ENCODE measurements at places on chromosomes 6 and 20.

DNA sequence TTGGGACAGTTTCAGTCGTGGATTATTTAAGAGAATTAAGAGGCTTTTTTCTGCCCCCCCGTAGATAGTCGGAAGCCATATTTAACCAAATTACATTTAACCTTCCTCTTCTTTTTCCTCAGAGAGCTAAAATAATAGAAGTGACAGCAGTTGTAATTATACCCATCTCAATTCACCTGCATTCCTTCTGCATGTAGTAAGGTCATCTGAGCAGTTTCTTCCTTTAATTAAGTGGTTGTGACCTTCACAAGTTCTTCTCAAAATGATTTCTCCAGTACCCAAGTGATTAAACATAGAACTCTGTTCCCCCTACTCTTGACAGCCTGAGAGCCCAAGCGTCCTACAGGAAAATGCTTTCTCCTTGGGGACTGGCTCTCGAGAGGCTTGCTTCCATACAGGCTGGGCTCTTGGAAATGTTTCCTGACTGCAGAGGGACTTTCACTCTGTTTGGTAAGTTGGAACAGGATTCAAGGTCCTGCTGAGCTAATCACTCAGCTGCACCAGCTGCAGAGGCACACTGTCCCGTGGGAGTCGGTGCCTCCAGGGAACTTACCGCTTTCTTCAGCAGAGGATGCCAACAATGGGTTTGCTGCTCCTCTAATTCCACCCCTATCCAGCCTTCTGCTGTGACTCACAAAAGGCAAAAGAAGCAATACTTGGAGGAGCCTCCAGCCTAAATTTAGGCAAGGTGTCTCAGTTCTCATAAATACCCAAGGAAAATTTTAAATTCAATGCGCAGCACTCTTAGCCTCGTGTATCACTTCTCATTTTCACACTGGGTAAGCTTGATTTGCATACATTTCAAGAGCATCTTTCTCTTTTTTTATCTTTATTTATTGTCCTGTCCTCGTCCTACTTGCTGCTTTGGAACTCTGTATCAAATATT, 414.9 kb downstream of the KIF16B start:
- DNase-seq, result no peak

GRCh38 chr20:8808202-8808535, 260.7 kb upstream of the PLCB4 start:
- no peak for DNase-seq

GRCh38 chr6:47179286-47179685, 130.4 kb downstream of the TNFRSF21 start:
- DNase-seq, result no peak

- DNase-seq, result no peak
These were observed 128.9 kb downstream of the CD164 start for GRCh38 chr6:109253366-109253765.

DNA sequence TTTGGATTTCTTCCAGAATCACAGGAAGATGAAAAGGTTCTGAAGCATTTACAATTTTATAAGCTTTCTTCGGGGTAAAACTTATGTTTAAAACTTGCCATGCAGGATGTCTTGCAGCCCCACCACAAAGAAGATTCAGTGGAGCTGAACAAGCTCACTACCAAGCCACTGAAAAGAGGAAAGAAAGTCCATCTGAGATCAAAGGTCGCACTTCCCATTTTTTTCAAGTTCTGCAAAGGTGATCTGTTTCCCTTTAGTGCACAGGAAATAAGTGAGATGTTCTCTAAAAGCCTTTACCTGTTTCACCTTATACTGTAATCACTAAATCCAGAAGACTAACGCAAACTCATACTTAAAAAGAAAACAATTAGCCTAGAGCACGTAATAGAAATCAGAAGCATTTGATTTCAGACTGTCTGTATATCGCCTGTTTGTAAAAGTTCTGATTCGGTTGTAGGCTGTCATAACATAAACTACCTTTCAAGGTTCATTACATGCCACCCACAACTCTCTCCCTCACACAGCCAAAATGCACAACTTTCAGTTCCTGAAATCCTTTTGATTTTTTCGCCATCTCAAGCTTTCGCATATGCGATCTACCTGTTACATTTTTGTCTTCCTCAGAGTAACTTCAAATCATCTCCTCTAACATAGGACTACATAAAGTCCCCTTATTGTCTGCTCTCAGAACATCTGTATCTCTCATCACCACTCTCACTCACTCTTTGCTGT, 1.8 kb downstream of the ECHDC1 start:
- no peak for DNase-seq

DNA sequence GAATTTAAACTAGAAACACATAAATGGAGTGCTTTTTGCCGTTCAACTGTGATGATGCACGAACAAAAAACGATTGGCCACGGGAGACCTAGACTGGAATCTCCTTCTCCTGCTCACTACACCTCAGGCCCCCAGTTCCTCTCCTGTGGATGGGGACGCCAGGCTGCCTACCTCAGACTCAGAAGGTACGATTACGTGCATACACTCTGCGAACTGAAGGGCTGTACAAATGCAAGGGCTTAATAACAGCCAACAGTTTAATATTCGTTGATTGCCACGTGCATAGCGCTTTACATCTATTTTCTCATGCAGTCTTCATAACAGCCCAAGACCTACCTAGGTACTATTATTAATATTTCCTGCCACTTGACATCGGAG, 495 bp upstream of the ARMC2 start:
- no peak for DNase-seq

GRCh38 chr6:143160015-143160414, 99.3 kb downstream of the AIG1 start:
- DNase-seq, result no peak

DNA sequence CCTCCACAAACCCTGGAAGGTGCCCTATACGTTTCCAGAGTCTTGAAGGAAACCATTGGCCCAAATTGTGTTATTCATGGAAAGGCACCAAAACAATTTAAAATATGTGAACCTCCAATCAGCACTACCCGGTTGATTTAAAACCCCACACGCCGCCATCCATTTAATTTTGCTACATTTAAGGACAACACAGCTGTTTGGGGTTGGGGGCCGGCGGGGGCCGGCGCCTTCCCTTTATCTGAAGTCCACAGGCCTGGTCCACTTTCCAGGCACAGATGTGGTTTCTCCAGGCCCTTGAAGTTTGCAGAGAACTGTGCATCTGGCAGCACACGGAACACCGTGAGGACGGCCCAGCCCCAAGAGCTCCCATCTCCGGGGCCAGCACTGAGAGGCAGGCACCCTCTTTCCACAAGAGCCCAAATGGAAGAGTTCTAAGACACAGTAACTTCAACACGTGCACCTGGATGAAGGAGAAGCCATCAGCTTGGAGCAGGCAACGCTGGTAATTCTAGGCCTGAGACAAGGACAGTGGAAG, 16.8 kb upstream of the FRMD1 start:
- DNase-seq, result no peak

- no peak for DNase-seq
These were observed 179.2 kb upstream of the KHDRBS2 start for GRCh38 chr6:62465206-62465605.

DNA sequence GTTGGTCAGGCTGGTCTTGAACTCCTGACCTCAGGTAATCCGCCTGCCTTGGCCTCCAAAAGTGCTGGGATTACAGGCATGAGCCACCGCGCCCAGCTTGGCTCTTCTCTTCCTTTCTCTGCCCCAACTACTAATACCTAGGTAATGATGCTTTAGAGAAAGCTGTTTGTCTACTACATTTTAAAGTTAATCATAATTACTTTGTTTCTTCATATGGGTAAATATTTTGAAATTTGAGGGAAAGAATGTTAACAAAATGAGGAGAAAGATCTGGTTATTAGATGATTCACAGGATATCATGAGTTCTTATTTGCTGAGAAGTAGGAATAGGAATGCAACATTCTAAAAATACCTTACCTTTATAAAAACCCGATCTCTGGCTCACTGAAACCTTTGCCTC, 18.4 kb upstream of the PTPRK start:
- DNase-seq, result no peak

GRCh38 chr6:125612345-125612846, 137.0 kb upstream of the HEY2 start:
- DNase-seq, result no peak

DNA sequence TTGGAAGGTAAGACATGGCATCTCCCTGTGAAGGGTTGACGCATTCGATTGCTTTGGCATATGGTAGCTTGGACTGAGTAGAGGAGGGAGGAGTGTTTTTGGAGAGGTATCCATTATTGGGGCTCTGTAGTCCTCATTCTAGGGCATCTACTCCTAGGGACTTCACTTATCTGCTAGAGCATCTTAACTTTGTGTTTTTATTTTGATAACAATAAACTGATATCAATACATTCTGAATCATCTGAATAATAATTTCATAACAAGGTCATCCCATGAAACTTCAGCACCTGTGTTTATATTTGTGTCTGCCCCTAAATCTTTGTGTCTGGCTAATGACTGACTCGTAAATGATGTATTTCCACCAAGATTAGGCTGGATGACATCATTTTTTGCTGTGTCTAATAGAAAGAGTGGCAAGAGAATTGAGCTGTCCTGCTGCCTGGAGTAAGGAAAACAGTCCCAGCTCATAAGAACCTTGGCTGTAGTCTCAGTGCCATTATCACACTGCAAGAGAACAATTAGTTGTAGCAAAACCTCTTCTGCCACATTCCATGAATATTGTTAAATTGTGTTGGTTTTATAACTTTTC, 288.5 kb downstream of the PRL start:
- DNase-seq, result no peak

DNA sequence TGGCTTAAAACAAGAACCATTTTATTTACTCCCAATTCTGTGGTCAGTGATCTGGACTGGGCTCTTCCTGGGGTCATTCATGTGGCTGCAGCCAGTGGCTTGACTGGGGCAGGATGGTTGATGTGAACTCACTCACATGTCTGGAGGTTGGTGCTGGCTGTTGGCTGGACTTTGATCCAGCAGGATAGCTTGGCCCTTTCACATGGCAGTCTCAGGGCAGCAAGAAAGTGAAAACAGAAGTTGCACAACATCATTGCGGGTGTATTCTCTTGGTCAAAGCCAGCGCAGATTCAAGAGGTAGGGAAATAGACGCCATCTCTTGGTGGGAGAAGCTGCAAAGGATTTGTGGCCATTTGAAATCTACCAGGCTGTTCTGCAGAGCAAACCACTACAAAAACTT, 77.2 kb downstream of the MDGA1 start:
- DNase-seq, result no peak

DNA sequence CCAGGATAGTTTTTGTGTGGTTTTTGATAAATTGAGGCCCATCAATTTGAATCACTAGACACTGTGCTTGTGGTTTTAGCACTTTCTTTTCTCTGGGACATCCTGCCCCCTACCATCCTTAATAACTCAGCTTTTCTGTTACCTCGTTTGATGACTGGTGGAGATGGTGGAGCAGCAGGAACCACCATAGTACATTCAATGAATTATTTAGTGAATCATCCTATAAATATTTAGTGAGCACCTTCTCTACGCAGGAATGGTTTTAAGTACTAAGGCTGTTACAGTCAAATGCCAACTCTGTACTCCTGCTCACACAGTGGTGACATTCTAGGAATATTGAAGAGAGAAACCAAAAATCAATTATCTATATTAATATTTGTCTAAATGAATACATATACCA, 585.2 kb downstream of the HAO1 start:
- no peak for DNase-seq

GRCh38 chr6:69866351-69866769, at the start of gene COL19A1:
TSS of gene COL19A1 (plus strand) at chr6:69866556. CDS start at chr6:69879568, 13,012 bp downstream.
- no peak for DNase-seq

GRCh38 chr6:125273965-125274364, 27.8 kb downstream of the HDDC2 start:
- peak; percentile 21 for DNase-seq

Data from HFF-Myc (cell line).